ENCODE measurements at places on chromosomes 11 and 22.

- DNase-seq = no peak
Observed at GRCh38 chr11:124930799-124931198, 5.0 kb downstream of the HEPACAM start.

GRCh38 chr11:9738116-9738515 is 74.2 kb downstream of the SWAP70 start:
- no peak for DNase-seq

DNA sequence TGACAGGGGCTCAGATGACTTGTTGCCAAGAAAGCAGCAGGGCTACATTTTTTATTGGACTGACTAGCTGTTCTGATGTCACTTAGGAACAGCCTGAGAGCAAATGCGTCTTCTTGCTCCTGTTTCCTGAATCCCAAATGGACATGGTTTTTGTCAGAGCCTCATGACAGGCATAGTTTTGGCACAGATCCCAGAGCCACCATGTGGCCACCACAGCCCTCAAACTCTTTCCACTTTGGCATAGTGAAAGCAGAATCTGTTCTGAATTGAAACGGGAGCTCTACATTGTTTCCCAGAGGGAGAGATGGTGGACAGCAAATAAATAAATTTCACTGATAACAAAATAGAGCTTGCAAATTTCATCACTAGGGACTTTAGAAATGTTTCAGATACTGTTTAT is 222.2 kb downstream of the C11orf87 start:
- DNase-seq = no peak

DNA sequence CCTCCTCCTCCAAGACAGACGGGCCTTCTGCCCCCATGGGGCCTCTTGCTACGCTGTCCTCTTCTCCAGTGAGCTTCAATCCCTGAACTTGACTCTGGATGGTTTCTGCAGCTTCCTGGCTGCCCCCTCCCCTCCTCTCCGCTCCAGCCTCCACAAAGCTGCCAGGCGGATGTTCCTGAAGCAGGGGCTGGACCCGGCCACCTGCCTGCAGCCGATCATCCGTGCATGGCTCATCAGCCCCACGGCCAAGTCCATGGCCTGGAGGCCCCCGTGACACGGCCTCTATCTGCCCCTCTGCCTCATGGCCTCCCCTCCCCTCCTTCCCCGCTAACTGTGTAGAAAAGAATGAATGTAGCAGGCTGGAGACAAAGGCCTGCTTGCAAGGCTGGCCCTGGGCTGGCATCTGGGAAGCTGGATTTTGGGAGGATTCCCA is 6.8 kb upstream of the SUN2 start:
- no peak for DNase-seq
